ENCODE measurements at places on chromosomes 12 and 14. TPM values are rescaled to one million over a fixed set of nuclear protein-coding genes. Genes with fewer than 3 reads are reported as not detected.

DNA sequence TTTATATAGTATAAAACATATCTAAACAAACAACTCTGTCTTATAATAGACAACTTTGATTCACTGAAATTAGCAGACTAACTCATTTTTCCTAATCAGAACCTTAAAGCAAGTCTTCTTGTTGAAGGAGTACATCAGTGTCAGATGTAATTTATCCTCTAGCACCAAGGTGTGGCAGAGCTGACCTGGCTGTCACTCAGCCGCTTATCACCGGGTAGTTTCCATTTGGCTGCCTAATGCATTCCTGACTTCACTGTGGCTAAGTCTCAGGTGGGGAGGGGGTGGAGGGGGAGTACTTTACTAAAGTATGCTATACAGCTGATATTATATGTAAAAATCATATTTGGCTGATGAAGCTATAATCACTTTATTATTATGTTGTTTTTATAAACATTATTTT is 339.9 kb upstream of the RGS6 start:
- DNase-seq = no peak

DACT1 gene
- 259 TPM for total RNA-seq

DNA sequence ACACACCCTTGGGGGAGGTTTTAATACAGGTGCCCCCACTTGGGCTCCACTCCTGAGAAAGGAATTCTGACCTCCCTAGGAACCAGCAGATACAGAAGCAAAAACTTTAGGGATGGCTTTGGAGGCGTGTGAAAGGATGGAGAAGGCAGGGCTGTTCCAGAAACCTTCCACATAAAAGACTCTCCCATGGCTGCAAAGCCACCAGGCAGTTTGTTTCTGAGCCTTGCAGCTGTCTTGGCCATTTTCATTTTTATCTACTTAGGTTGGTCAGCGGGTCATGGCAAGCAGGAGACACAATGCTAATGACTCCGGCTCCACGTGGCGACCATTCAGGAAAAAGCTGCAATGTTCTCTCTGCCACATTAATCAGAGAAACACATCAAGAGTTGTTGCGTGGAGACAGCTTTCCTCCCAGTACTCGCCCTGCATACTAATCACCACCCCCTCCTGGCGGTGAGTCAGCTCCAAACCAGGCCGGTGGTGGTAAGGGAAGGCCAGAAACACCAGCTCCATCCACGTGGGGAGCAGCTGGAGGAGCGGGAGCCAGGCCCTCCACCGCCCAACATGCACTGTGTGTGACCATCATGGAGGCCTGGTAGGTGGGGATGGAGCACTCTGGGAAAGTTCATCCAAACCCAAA is 30.9 kb upstream of the IRF2BPL start:
- peak; percentile 91 for DNase-seq

GRCh38 chr12:49687941-49688340 is 19.3 kb downstream of the FMNL3 start:
- no peak for DNase-seq

PCNX4 gene
- total RNA-seq = 129 TPM

DNA sequence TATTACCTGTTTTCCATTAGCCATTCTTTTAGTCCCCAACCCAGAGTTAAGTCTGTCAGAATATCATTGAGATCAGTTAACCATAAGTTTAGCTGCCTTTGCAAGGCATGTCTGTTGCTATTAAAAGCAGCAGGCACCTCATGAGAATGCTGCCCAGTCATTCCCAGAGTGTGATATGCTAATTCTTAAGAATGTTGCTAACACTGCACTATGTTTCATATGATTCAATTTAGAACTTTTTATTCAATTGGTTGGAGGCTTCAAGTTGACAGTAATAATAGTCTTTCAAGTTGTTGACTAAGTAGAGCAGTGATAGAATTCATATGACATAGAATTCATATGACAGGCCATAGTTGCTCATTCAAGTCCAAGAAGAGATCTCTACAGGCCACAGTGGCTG is 292.3 kb downstream of the FUT8 start:
- DNase-seq = peak; percentile 19

DNA sequence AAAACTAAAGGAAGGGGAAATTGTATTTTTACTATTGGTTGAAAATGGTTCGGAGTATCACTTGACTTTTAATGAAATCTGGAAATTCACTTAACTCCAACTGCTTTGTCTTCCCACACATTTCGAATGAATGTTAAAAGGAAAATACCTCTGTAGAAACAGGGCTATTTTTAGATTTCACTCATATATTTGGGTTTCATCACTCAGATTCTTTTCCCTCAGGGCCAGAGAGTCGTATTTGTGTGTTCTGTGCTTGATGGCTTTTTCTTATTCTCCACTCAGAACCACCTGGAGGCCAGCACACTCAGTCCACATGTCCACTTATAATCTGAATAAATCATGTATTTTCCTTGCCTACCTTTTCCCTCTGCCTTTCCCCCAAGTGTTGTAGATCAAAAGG is 40.0 kb downstream of the DAAM1 start:
- no peak for DNase-seq

DNA sequence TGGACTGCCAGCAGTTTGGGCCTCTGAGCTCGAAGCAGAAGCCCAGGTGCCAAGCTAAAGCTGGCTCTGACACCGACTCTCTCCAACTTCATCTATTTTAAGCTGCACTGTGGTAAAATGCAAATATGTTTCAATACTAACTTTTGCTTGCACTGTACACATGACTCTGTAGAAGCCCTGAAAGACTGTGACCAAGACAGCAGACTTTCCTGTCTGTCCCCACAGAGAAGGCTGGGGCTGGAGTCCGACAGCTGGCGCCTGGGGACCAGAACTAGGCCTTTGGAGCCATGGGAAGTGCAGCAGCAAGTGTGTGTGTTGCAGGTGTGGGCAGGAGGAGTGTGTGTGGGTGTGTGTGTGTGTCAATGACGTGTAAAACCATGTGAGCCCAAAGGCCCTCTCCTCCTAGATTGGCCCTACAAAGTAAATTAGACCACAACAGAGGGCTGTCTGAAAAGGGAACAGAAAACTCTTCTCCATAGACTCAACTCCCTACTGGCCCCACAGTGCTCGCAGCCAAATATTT is 16.4 kb upstream of the RAB35 start:
- DNase-seq = no peak

PTPRB gene
- total RNA-seq = 0.25 TPM

GRCh38 chr12:27099629-27100028 is 17.3 kb upstream of the C12orf71 start:
- DNase-seq = no peak

GRCh38 chr12:101018540-101018939 is 191.5 kb downstream of the SLC5A8 start:
- peak; percentile 73 for DNase-seq

GRCh38 chr14:52363041-52363704 is 49.1 kb downstream of the PTGER2 start:
- no peak for DNase-seq

DNA sequence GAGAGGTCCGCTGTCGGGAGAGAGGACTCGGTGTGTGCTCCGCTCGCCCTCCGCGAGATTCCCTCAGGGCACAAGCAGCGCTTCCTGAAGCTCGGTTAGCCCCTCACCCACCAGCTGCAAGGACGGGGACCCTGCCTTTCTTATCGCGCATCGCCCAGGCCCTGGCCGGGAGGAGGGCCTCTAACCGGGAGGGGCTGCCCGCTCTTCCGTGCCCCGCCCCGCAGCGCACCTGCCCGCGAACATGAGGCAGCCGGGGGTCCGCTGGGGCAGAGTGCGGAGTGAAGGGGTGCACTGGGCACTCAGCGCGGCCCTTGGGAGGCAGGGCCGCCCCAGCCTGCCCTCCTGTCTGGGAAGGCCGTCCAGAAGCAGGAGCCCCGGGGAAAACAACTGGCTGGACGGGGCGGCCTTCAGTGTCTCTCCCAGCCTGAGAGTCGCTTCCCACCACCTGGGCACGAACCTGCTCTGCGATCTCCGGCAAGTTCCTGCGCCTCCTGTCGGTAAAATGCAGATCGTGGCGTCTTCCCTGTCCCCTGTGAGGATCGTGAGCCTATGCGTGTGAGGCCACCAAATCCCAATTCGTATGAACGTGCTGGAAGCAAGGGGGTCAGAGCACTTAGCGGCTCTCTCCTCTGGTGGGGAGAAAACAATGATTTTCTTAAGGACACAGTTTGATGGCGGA is 28.0 kb upstream of the ADIPOR2 start:
- peak; percentile 65 for DNase-seq

NEK9 gene
- 124 TPM for total RNA-seq

GRCh38 chr12:85058339-85058738 is 22.2 kb downstream of the LRRIQ1 start:
- DNase-seq = no peak

PRR4 gene
- 8.8 TPM for total RNA-seq

DNA sequence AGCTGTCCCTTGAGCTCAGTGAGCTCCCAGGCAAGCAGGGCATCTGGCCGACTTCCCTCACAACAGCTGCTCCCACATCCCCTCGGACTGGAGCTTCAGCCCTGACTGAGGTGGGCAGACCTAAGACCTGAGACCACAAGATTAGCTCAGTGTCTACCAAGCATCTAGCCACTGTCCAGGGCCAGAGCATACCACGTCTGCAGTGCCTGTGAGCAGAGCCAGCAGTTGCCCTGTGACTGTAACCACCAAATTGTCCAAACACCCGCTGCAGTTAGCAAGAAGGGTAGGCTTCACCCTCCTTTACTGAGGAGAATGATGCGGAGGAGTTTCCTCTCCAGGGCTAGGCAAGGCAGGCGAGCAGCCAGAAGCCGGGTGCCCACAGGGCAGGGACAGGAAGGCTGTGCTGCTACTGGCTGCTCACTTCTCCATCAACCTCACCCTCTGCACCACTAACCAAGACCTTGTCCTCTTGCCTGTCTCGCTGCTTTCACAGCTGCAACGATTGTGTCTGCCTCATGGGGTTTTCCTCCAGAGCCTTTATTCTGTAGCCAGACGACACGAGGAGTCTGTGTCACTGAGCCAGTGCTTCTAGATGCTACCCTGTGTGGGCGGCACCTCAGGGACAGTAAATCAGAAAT is 53.9 kb downstream of the ANAPC7 start:
- DNase-seq = peak; percentile 41

TEX52 gene
- total RNA-seq = not detected

PDE3A gene
- total RNA-seq = 2.7 TPM

MYF6 gene
- total RNA-seq = not detected

HSPA2 gene
- 2.4 TPM for total RNA-seq

OR4E2 gene
- total RNA-seq = not detected

DNA sequence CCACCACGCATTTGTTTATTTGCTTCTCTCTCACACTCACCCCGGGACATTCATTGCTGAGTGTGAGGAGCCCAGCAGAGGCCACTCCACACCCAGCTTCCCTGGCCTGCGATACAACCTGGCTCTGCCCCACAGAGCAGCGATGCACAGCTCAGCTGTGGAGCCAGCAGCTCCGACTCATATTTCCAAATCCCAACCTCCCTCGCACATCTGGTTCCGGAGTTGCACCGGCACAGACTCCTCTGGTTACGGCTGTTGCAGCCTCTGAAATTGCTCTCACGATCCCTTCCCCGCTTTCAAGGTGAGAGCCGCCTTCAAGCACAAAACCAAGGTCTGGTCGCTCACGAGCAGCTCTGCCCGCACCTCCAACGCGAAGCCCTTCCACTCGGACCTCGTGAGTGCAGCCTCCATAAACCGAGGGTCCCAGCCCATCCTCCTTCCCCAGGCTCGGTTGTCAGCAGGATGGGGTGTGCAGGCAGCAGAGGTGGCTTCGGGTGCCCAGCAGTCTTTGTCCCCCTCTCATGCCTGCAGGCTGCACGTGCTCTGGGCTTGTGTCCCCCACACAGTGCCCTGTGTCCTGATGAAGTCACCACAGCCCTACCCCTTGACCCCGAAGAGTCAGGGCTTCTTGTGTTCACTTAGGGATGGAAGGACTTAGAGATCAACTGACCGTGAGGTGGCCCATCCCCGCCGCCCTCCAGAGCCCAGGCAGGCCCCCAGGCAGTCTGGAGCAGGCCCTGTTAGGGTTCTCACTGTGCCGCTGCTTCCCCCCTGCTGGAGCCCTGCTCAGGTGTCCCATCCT is 184.3 kb downstream of the ADGRD1 start:
- DNase-seq = peak; percentile 49

ETFBKMT gene
- total RNA-seq = 1.9 TPM

DNA sequence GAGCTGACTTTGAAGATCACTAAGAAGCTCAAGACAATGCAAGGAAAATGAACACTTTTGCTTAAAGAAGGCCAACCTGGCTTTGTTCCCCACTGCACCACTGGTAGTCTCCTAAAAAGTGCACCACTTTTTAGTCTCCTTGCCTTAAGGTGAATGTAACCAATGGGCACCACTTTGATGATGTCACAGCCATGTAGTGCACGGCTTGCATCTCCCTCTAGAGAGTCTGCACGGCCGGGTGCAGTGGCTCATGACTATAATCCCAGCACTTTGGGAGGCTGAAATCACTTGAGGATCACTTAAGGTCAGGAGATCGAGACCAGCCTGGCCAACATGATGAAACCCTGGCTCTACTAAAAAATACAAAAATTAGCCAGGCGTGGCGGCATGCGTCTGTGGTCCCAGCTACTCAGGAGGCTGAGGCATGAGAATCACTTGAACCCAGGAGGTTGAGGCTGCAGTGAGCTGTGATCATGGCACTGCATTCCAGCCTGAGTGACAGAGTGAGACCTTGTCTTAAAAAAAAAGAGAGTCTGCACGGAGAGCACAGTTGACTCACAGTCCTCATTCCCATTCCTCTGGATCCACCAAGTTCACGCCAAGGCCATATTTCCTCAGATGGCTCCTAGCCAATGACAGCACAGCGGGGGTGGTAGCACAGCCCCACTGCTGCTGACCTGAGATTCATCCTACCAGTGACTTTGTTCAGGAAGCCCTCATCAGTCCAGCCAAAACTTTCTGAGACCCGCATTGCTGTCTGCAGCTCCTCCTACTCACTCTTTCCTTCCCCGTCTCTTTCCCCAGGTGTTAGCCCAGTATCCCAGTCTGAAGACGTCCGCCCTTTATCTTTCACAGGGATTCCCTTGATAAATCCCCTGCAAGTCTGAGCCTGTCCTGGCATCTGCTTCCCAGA is 16.5 kb upstream of the IFT81 start:
- no peak for DNase-seq

GRCh38 chr12:989751-990660 is 1.0 kb upstream of the ERC1 start:
- peak; percentile 74 for DNase-seq

KHNYN gene
- 90.7 TPM for total RNA-seq

- DNase-seq = no peak
Measured at GRCh38 chr12:5295151-5295550, 136.8 kb upstream of the NTF3 start.

SLC7A8 gene
- 9.2 TPM for total RNA-seq

CD27 gene
- not detected for total RNA-seq

GRCh38 chr14:92386637-92387036 is 63.7 kb downstream of the SLC24A4 start:
- DNase-seq = no peak

GRCh38 chr14:30227436-30227835 is 299.8 kb upstream of the PRKD1 start:
- peak; percentile 86 for DNase-seq

DNA sequence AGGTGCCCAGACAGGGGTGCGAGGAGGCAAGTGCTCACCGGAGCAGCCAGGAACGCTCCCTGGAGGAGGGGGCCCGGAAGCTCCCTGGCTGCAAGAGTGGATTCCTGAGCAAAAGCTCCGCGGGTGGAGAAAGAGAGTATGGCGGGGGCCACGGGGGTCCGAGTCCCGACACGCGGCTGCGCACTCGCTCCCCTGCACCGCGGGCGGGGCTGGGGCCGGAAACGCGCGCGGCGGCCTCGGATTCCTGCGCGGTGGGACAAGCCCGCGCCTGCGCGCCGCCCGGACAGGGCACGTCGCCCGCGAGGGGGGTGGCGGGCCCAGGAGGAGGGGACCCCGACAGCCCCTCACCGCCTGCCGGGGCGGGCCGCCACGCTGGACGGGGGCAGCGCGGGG is 27.8 kb upstream of the GPR132 start:
- peak; percentile 62 for DNase-seq
